Urinary bladder (tissue), 4 donors: ENCODE measurements at places on chromosomes 13 and 19. TPM values are rescaled to one million over a fixed set of nuclear protein-coding genes. Genes with fewer than 3 reads are reported as not detected.

Gene FARP1
- total RNA-seq, result 81.7 TPM

Gene GDF15
- total RNA-seq, result 12.5 TPM

Gene KIR2DL4
- not detected for total RNA-seq

Gene ZNF729
- not detected for total RNA-seq

Gene IGFL4
- total RNA-seq, result 0.21 TPM

Gene FAM216B
- not detected for total RNA-seq

Gene CTU1
- total RNA-seq, result 2.8 TPM

Gene USP12
- 45.0 TPM for total RNA-seq

Gene RASIP1
- total RNA-seq, result 10.8 TPM

Gene LRRC8E
- 1.3 TPM for total RNA-seq
